Activated gamma-delta T cell treated with Interleukin-2 at 50 U/mL for 16 hours (primary cell): ENCODE measurements at places on chromosomes 3 and 15.

GRCh38 chr3:65888980-65889706 lies 149.6 kb downstream of the MAGI1 start:
- no peak for DNase-seq

DNA sequence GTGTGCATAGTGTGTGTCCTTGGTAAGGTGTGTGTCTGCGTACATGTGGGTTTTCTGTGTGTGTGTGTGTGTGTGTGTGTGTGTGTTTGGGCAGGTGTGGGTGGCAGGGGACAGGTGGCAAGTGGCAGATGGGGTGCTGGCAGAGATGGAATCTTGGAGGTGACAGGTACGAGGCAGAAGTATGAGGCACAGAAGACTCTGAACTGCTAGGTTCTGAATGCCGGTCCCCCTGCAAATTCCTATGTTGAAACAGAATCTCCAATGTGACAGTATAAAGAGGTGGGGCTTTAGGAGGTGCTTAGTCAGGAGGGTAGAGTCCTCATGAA lies 29.8 kb downstream of the SRPRB start:
- DNase-seq = no peak

GRCh38 chr3:12336099-12336498 lies 47.2 kb downstream of the PPARG start:
- DNase-seq = no peak

GRCh38 chr3:120420928-120421551 lies 29.8 kb downstream of the FSTL1 start:
- DNase-seq = no peak

DNA sequence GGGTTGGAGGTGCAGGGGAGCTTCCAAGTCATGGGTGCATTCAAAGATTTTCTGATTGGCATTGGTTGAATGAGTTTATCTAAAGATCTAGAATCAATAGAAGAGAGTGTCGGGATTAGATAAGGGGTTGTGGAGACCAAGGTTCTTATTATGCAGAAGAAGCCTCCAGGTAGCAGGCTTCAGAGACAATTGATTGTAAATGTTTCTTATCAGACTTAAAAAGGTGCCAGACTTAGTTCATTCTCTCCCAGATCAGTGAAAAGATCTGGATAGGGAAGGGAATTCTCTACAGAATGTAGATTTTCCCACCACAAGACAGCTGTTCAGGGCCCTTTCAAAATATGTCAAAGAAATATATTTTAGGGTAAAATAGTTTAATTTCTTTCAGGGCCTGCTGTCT lies 129.5 kb downstream of the LIPC start:
- no peak for DNase-seq

DNA sequence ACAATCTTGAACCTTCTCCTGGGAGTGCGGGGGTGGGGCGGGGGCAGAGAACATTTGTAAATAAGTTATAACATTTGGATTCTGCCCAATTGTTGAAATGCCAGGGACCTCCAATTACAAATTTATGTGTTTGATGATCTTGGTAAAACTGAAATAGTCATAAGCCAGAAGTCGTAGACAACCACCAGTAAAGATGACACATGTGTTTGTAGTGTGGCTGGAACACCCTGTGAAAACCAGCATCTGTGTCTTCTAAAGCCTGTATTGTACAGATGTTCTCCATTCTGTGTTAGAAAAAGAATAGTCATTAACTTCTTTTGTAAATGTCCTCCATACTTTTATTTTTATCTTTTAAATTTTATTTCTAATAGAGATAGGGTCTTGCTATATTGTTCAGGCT lies 61.8 kb downstream of the ARIH1 start:
- no peak for DNase-seq

- no peak for DNase-seq
These were observed 93.2 kb upstream of the ARHGEF3 start for GRCh38 chr3:56894881-56895431.

- no peak for DNase-seq
These were observed 506 bp upstream of the ATP1B3 start for GRCh38 chr3:141875893-141876380.

DNA sequence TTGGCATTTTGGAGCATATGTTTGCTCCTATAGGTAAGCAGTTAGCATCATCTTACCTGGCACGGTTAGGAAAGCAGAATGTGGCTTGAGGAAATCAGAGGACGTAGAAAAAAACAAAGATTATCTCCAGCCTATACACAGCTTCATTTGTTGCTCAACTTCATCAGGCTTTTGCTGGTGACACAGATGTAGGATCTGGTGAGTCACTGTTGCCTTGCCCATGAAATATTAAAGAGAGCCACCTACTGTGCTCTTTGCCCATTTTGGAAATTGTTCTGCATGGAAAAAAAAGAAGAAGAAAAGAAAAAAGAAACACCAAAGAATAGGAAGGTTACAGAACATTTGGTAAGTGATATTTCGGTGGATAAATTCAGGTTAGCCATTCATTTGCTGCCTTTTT lies 3.8 kb downstream of the IL1RAP start:
- no peak for DNase-seq

DNA sequence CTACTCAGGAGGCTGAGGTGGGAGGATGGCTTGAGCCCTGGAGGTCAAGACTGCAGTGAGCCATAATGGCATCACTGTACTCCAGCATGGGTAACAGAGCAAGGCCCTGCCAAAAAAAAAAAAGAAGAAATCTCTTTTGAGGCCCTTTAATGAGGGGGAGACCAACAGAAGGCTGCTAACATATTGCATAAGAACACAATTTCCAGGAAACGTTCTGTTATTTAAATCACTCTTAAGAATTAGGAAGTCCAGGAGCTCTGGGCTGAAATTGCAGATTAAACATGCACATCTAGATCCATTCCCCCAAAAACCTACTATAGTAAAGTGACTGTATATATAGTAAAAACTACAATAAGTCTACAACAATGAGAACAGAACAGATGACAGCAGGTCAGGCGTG lies 16.1 kb upstream of the BLM start:
- no peak for DNase-seq

DNA sequence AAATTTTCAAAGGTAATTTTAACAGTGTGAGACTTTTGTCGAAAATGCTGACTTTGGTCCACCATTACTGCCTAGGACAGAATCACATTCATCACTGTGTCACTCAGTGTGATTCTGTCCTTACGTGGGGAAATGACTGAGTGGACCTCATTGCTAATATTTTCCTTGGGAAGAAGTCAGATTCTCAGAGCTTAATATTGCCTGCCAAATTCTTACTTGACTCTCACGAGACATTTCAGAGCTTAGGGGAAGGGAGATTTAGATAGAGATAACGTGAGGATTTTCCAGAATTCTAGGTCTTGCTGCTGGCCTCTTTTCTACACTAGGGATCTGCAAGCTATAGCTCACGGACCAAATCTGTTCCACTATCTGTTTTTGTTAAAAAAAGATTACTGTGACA lies 270.4 kb downstream of the SUCLG2 start:
- no peak for DNase-seq

DNA sequence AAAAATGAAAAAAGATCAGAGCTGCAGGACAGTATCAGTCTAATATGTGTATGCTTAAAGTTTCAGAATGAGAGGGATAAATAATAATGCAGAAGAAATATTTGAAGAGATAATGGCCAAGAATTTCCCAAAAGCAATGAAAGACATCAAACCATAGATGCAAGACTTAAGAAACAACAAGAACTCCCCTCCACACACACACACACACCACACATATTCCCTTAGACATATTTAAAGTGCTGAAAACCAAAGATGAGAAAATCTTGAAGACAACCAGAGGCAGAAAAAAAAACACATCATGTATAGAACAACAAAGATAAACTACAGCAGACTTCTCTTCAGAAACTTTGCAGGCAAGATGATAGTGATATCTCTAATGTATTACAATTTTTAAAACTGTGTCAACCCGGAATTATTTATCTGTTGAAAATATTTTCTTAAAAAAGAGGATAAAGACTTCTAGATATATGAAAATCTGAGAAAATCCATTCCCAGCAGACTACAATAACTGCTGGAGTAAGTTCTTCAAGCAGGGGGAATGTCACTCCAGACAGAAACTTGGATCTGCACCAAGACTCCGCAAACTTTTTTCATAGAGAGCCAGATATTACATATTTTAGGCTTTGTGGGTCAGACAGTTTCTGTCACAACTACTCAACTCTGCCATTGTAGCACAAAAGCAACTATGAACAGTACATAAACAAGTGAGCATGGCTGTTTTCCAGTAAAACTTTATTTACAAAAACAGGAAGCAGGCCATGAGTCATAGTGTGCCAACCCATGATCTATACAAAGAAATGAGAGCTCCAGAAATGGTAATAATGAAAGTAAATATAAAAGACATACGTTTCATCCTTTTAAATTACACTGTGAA lies 223.4 kb upstream of the CGNL1 start:
- DNase-seq = no peak

DNA sequence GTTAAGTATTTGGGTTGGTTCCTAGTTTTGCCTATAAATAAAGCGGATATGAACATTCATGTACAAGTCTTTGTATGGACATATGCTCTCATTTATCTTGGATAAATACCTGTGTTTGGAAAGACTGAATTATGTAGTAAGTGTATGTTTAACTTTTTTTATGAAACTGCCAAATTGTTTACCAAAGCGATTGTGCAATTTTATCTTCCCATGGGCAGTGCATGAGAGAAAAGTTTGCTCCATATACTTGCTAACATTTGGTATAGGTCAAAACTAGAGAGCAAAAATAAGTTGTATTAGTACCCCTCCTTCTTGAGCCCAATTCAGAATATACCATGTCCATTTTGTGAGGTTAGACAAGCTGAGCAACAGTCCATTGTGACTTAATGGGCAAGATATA lies 502.6 kb downstream of the SQOR start:
- no peak for DNase-seq

DNA sequence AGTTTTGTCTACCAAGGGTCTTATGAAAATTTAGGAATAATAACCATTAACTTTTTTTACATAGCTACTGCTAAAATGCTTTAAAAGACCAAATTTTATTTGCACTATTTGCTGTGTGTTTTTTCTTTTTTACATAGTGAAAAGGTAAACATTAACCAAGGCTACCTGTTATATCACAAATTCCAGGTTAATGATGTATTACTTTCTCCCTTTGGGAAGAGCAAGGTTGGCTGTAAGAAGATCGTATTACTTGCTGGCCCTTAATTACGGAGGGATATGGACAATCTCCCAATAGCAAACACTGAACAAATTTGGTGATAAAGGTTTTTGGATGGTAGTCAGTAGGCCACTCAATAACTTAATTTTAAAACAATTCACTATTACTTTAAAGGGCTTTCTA lies 22.4 kb downstream of the LRRC58 start:
- no peak for DNase-seq

DNA sequence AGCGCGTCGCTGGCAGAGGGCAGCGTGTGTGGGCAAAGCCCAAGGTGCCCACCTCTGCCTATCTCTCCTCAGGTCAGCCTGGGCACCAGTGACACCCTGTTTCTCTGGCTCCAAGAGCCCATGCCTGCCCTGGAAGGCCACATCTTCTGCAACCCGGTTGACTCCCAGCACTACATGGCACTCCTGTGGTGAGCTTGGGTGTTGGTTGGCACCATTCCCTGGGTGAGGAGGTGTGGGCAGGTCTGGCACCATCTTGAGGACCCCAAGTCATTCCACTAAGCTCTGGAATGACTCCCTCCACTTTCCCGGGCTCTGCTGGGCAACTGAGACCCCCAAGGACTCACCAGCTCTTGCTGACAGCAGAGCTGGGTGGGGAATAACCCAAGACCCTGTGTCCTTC lies 28.5 kb downstream of the XYLB start:
- DNase-seq = no peak

DNA sequence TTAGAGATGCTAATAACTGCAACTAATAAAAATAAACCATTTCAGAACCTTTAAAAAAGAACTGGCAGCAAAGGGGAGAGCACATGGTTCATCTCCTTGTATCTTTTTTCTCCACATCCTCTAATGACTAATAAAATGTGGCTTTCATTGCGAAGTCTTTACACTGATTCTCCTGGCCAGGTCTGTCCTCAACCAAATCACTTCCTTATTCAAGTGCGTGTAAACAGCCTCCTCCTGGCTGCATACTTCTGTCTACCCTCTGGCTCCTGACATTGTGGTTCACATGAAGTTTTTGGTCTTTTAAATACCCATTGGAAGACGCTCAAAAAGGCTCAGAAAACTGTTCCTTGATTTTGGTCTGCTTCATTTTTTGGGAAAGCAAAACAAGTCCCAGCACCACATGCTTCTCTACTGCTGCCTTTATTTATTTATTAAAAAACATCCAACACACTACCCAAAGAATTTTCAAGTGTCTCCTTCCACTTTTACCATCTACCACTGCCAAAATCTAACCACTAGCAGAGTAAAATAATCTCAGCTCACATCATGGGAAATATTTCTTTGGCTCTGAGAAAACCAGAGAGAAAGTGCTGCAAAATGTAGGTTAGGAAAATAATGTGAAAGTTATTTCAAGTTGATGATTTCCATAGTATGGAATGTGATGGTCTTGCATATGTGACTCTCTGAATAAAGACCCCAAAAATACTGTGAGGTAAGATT lies 85.1 kb downstream of the EFL1 start:
- DNase-seq = no peak

- DNase-seq = no peak
These were observed 19.7 kb downstream of the PAK6 start for GRCh38 chr15:40258544-40258943.

DNA sequence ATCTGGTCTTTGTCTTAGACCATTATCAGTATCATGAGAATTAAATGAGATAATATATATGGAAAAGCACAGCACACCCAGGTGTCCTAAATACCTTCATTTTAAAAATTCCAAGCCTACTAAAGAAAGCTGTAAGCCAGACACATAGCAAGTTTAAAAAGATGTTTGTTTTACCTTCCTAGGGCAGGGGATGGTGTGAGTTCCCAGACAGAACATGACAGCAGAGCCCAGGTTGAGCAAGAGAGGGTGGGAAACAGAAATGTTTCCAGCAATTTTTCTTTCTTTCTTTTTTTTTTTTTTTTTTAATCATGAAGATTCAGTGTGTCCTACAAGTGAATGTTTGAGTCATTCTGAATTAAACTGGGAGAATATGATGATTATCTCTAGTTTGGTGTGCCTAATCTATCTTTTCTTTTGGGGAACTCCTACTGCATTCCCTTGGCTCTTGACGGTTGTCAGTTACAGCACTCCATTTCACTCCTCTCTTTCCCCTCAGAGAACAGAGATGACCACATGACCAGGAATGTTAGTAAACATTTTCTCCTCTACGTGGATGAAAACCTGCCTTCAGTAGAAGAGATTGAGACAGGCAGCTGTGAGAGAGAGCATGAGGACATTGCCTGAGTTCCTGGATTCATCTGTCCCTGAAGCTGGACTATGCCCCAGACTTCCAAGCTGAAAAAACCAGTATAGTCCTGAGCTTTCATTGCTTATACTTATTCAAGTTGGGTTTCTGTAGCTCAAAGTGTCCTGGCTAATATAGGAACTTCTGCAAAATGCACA lies 54.5 kb upstream of the ARL14 start:
- no peak for DNase-seq

- no peak for DNase-seq
These were observed 751.7 kb upstream of the GOLIM4 start for GRCh38 chr3:168847291-168847883.

GRCh38 chr15:72231833-72232478 lies 966 bp upstream of the PKM start:
- DNase-seq = peak; percentile 43
